ENCODE measurements at places on chromosomes 13 and 19.

DNA sequence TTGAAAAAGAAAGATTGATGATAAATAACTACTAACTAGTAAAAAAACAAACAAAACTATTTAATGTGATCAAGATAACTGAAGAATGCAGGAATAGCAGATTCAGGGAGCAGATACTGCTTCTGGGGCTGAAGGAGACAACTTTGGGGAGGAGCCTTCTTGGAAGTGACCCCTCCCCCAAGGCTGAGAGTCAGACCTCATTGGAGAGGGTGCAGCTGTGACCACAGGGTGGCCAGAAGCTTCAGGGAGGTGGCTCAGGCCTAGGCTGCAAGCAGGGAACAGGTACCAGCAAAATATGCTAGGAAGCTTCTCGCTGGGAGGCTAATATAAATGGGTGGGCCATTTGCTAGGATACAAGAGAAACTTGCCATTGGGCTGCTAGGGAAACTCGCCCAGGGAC lies 149.9 kb downstream of the MYO16 start:
- no peak for DNase-seq

- DNase-seq, result no peak
These were observed 49.6 kb upstream of the ANKRD10 start for GRCh38 chr13:110964229-110965037.

DNA sequence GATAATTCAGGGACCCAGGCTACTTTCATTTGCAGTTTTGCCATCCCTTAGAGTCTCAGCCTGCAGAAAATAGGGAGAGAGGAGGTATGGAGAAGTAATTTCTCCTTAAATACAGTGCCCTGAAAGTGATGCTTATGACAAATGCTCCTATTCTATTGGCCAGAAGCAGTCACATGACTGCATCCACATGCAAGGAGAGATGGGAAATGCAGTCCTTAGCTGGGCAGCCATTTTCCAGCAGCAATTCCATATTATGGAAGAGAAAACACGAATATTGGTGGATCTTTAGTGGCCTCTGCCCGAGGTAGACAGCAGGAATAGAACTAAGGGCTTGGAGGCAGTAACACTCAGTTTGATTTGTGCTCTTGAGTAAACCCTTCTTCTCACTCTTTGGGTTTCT lies 39.4 kb downstream of the VAV1 start:
- DNase-seq, result no peak

GRCh38 chr13:72314210-72314609 lies 413.2 kb downstream of the MZT1 start:
- no peak for DNase-seq

GRCh38 chr13:50730496-50731351 lies 112.8 kb downstream of the DLEU7 start:
- no peak for DNase-seq

DNA sequence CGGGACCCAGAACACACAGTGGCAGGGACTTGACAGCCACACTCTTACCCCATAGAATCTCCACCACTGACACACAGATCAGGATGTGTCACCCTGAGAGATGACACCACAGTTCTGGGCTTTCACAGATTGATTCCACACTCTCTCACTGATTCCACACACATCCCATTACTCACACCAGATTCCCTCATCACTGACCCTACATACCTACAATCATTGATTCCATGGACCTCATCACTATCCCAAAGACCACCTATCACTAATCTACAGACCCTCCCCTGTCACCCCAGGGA lies 57.6 kb upstream of the ZNF527 start:
- no peak for DNase-seq

DNA sequence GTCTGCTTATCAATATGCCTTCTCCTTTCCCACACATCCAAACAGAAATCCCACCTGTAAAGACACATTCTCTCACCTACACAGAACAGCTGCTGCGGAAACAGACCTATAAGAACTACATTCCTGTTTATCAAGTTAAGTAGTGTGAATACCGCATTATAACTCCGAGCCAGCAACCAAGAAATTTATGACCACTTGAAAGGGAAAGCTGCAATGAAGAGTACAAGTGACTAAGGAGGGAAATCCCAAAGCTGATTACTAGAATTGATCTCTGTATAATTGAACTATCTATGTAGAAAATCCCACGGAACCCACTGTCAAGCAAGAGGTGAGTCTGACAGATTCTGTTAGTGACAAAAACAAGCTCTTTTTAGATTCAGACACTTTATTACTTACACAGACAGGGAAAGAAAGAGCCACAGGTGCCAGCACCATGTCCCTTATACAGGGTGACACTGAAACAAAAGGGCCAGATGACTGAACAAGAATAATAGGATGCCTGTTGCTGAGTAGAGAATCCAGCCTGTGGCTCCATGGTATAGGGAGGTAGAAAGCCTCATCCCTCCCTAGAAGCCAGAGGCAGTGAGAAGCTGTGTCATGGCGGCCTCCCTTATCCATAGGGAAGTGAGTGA lies 1.6 kb upstream of the IGFL4 start:
- no peak for DNase-seq

DNA sequence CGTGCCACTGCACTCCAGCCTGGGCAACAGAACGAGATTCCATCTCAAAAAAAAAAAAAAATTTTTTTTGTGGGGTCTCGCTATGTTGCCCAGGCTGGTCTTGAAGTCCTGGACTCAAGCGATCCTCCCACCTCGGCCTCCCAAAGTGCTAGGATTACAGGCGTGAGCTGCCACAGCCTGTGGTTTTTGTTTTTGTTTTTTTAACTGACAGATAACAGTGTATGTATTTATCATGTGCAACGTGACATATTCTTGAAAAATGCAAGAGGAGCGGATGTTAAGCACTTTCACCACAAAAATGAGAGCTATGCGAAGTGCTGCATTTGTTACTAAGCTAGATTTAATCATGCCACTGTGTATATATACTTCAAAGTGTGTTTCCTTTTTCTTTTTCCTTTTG lies 49.0 kb downstream of the ARHGEF18 start:
- DNase-seq, result no peak

- DNase-seq, result no peak
These were observed 76.3 kb upstream of the NPAS1 start for GRCh38 chr19:46943150-46943946.

- DNase-seq, result no peak
These were observed 73.1 kb downstream of the TNFSF13B start for GRCh38 chr13:108342369-108343289.

DNA sequence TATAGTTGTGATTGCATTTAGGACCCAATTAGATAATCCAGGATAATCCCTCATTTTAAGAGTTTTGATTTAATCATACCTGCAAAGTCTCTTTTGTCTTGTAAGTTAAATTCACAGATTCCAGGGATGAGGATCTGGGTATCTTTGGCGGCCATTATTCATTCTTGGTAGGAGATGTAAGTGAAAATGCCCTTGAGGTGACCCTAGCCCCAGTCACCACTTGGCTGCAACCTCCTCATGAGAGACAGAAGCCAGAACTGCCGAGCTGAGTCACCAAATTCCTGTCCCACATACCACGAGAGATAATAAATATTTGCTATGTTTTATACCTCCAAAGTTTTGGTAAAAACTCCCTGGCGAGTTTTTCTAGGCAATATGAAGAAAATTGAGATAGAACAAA lies 389.4 kb downstream of the RFC3 start:
- DNase-seq, result no peak

- peak; percentile 92 for DNase-seq
These were observed 11.5 kb upstream of the CYP4F3 start for GRCh38 chr19:15629003-15629880.

- no peak for DNase-seq
These were observed 77.4 kb upstream of the GPR12 start for GRCh38 chr13:26837997-26838396.

- DNase-seq, result no peak
These were observed 661 bp upstream of the MIR17HG start for GRCh38 chr13:91346850-91347201.

- no peak for DNase-seq
These were observed 7.0 kb upstream of the PGLS start for GRCh38 chr19:17504456-17504855.

DNA sequence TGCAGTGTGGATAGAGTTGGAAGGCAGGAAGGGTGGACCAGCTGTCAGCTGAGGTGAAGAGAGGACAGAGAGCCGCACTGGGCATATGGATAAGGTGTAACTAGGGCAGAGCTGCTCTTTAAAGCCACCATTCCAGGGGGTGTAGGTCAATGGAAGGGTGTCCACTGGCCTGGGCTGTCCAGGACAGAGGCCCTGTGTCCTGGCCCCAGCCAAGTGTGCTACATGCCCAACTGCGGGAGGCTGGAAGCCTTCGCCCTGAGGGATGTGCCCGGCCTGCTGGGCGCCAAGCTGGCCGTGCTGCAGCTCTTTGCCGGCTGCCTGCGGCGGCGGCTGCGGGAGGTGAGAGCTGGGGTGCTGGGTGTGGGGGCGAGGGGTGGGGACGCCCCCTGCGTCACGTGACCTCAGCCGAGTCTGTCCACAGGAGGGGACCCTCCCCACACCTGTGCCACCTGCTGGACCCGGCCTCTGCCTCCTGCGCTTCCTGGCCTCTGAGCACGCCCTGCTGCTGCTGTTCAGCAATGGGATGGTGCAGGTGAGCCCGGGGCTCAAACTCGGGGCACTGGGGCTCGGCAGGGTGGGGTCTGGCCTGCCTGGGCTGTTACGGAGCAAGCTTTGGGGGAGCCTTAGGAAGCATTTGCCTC lies 9.8 kb downstream of the PLK5 start:
- DNase-seq, result no peak

- no peak for DNase-seq
These were observed 115.1 kb upstream of the CACNA1A start for GRCh38 chr19:13621413-13621812.

- no peak for DNase-seq
These were observed 64.0 kb downstream of the DNAJC3 start for GRCh38 chr13:95740979-95741320.

DNA sequence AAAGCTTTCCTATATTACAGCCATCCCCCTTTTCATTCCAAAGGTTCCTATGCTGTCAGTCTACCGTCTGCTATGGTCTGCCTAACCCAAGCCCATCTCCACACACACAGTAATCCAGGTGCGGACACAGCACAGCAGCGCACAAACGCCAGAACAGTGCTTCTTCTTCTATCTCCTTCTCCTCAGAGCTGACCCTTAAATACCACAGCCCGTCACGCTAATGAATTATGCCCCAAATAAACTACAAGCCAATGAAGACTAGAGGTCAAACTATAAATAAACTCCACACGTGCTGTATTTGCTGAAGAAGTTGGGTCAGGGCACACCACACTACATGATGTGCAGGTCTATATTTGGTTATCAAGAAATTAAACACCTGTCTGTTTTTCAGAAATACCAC lies 71.8 kb downstream of the TBC1D4 start:
- DNase-seq, result no peak

DNA sequence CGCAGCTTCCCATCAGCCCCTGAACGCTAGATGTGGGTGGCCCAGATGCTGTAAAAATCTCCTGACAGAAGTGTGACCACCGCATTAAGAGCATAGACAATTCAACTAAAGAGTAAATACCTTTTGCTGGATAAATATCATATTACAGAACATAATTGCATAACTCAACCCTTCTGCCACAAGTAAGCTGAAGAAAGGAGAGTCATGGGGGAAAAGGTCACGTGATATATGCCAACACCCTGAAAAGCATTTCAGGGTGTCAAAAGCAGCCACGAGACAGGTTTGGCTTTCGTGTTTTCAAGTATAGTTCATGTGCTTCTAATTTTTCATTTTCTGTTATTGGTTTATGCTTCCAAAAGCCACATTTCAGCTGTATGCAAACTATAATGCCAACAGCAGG lies 71.3 kb downstream of the LHFPL6 start:
- no peak for DNase-seq

DNA sequence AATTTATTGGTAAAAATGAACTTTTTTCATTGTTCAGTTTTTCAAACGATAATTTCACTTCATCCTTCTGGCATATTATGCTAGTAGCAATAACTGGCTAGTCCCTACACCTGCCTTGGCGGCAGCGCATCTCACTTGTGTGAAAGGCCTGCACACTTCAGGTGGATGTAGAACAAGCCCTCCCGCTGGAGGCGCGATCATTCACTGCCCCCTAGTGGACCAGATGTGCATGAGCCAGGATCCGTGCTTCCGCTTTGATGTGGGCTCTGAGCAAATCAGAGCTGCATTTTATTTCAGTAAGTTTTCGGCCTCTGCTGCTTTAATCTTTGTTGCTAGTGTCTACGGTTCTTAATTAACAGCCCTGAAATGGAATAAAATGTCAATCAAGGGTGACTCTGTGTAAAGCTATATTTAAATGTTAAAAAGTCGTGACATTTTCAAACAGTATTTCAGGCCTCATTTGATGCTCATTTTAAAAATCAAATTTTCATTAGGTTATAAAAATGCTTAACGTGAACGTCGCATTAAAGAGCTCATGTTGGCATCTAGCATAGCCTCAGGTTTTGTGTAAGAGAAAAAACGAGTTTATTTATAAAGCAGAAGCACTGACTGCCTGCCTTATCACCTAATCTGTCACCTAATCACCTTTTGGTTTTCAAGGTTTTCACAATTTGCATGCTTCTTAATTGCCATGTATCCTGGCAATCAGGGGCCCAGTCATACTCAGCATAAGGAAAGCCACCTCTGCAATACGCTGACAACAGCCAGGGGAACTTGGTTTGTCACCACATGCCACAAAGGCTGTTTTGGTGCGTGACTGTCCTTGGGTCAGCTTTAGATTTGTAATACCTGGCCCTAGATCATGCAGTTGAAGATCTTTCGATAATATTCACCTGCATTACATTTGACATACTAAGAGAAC lies 112.2 kb downstream of the TEX26 start:
- peak; percentile 88 for DNase-seq

DNA sequence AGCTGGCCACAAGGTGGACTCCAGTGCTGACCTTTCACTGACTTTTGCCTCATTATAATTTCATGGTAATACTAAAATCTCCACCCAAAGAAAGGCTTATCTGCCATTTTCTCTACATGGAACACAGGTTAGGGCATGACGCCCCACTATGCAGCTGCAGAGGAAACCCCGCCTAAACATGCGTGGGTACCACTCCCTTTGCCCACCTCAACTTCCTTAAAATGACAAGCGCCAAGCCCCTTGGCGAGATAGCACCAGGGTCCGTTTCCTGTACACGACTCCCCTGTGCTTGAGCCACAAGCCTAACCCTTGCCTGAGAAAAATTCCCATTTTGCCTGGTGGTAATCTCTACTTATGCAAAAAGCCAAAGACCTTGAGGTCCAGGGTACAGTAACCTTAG lies 36.0 kb upstream of the PABPC3 start:
- no peak for DNase-seq

- no peak for DNase-seq
These were observed 30.1 kb downstream of the RCBTB2 start for GRCh38 chr13:48502601-48503319.

DNA sequence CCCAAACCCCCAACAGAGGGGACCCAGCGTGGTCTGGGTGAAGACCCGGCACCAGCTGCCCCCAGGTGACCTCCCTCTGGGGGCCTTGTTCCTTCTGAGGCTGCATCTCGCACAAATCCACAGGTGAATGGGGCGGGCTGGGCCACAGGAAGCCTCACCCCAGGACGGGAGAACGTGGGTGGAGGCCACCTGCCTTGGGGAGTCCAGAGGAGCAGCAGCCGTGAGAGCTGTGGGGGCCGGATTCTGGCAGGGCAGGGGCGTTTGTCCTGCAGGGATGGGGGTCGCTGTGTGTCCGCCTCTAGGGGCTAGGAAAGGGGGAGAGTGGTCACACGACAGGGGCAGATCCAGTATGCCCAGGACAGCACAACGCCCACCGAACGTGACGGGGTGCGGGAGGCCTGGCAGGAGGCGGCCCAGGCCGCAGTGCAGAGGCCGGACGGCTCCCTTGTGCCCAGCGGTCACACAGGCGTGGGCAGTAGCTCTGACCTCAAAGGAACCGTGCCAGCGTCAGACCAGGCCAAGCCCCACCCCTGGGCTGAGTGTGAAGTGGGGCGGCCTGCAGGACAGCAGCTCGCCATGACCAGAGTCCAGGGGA lies 6.7 kb downstream of the POLR2E start:
- peak; percentile 72 for DNase-seq

- DNase-seq, result no peak
These were observed 119.5 kb downstream of the EFNB2 start for GRCh38 chr13:106415971-106416370.

All from Right ventricle myocardium inferior (tissue), 1 donor.